Stimulated activated CD8-positive, alpha-beta memory T cell treated with anti-CD3 and anti-CD28 coated beads, Interleukin-2, amount 100 ng/mL, for 48 hours (primary cell): ENCODE measurements at places on chromosomes 7 and 10.

- no peak for DNase-seq
Measured at GRCh38 chr7:41538810-41539724, 163.8 kb downstream of the INHBA start.

DNA sequence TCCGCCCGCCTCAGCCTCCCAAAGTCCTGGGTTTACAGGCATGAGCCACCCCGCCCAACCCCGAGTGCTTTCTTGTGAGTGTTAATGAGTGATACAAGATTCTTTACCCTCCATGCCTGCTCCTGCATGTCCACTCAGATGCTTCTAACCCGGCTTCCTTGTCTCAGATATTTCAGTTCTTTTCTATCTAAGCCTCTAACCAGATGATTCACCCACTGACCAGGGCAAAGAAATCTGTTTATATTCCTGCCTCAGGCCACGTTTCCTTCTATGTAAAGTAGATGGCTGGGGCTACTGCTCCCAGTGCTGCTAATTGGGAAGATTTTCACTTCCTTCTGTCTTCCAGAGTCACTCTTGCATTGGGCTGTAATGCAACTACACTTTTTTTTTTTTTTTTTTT is 395.1 kb upstream of the ANKRD30A start:
- no peak for DNase-seq

- DNase-seq, result no peak
Measured at GRCh38 chr10:71777213-71777985, 4.1 kb upstream of the VSIR start.

DNA sequence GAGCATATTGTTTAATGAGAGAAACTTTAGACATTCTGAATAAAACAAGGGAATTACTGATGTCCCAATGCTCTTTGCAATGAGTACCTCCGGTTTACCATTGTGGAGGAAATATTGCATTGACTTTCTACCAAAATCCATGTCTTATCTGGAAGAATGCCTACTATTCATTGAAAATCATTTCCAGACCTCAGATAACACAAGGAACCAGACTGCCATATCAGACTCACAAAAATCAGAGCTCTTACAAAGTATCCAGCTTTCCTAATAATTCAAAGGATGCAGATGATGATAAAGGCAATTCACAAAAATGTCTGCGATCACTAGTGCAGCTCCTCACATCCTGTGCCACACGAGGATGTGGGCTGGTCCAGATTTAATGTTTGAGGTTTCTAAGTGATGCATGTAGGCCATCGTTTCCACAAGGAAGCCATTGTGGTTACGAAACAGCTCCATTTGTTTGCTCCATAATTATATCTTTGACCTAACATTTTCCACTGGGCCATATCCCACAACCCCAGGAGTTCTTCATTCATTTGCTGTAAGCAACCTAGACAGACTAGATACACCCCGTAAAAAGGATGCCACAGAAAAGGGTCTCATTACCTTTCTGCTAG is 831.1 kb upstream of the C7orf33 start:
- DNase-seq, result no peak

GRCh38 chr7:28052933-28053332 is 127.7 kb downstream of the JAZF1 start:
- no peak for DNase-seq

- no peak for DNase-seq
Measured at GRCh38 chr7:89029864-89030263, 234.3 kb upstream of the TEX47 start.

DNA sequence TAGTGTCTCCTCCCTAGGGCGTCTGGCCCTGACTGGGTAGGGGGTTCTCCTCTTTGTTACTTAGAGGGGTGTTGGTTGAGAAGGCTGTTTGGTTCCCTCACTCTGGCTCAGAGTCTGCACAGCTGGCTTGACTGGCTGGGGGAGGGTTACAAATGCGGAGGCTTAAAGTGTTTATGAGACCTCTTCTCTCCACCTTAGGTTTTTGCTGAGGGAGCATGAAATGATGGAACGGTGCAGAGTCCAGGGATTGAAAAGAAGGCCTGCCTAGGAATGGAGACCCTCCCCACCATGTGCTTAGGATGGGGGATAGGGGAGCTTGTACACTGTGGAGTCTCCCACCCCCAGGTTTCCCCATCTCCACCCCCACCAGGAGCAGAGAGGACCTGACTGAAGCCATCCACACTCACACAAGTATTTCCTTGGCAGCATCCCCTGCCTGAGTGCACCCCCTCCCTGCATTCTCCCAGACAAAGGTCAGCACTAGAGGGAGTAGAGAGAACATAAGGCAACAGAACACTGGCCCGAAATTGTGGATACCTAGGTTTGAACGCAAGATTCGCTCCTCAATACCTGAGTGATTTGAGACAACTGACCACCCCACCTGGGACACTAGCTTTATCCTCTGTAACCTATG is 1.7 kb upstream of the LDB1 start:
- no peak for DNase-seq

GRCh38 chr10:27771231-27771630 is 25.6 kb upstream of the MKX start:
- peak; percentile 43 for DNase-seq

DNA sequence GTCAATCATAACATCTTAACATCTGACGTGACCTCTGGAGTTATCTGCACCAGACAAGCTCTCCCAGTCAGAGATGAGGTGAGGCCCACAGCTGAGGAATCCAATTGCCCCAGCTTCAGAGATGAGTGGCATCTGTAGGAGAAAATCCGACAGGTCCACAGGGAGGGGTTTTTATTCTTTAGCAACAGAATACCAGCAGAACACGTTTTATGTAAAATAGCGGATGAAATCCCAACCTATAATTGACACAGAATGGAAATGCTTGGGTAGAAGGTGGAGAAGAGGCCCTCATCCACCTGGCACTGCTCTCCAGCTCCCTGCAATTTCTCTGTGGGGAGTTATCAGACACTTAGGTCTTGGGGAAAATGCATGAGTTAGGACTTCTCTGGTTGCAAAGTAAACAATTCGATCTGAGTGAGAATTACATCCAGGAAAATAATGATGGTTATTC is 144.2 kb upstream of the NRP1 start:
- no peak for DNase-seq

DNA sequence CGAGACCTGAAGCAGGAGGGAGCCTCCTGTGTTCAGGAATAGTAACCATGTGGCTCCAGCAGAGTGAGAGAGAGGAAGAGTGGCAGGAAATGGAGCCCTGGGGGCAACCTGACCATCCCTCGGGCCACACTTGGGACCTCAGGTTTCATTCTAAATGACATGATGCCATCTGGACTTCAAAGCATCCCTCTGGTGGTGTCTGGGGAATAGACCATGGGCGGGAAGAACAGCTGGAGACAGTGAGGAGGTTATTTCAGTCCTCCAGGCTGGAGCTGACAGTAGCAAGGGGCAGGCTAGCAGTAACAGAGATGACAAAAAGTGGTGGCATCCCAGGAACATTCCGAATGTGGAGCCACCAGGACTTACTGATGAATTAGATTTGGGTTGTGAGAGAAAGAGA is 44.8 kb downstream of the AKR1B1 start:
- DNase-seq, result no peak

GRCh38 chr10:6097063-6097462 is 8.2 kb downstream of the RBM17 start:
- no peak for DNase-seq

DNA sequence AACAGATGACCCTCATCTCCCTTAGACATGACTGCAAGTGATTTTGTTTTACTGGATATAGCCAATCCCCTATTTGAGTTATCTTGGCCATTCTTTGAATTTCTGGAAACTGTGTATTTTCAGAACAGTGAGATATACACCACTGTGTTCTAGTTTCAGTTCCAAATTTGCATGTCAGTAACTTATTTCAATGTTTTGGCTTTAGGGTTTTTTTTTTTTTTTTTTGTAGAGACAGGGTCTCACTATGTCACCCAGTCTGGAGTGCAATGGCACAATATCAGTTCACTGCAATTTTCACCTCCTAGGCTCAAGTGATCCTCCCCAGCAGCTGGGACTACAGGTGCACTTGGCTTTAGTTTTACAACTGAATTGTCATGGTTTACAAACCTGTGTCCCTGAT is 67.2 kb downstream of the ATAD1 start:
- no peak for DNase-seq

- no peak for DNase-seq
Measured at GRCh38 chr7:2668401-2668800, 19.6 kb upstream of the AMZ1 start.

DNA sequence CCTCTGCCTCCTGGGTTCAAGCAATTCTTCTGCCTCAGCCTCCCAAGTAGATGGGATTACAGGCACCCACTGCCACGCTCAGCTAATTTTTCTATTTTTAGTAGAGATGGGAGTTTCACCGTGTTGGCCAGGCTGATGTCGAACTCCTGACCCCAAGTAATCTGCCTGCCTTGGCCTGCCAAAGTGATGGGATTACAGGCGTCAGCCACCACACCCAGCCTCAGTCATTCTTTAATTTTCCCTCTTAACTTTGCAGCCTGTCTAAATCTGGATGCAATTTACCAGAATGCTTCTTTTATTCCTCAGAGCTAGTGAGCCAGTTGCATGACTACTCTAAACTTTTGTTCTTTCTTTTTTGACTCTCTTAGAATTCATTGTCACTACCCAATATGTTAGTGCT is 90.5 kb upstream of the CSTF2T start:
- no peak for DNase-seq

DNA sequence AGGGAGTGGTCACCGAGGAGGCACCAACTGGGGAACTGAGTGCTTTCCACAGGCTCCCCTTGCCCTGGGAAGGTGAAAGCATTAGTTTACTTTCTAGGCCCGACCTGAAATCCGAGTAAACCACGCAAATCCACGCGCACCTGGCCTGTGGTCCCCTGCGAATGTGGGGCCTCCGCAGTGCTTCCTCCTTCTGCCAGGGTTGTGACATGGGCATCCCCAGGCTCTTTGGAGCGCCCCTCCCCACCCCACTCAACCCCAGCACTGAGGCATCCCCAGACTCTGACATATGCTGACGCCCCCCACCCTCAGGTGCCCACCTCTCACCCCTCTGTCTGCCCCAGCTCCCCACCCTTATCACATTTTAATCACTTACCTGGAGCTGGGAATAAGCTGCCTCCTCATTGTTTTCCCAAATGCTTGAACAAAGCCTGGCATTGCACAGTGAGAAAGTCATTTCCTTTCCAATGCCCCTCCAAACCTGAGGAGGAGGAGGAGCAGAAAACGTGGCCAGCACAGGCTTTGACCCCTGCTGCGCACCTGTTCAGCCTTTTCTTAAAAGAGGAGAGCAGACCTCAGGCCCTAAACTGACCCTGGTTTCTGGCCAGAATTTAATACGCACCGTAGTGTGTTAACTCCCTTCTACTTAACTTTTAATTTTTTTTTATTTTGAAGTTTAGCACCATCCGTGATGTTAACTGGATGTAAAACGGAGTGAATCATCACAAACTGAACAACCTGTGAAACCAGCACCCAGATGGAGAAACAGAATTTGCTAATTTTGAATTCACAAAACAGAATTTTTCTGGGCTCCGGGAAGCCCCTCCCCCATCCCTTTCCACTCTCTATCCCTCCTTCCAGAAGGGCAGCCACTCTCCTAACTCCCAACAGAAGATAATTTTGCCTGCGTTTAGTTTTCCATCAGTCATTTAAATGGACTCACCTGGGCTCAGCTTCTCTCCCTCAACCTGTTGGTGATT is 129.4 kb downstream of the WDR11 start:
- no peak for DNase-seq

- no peak for DNase-seq
Measured at GRCh38 chr10:113889911-113890310, 35.5 kb downstream of the NHLRC2 start.

DNA sequence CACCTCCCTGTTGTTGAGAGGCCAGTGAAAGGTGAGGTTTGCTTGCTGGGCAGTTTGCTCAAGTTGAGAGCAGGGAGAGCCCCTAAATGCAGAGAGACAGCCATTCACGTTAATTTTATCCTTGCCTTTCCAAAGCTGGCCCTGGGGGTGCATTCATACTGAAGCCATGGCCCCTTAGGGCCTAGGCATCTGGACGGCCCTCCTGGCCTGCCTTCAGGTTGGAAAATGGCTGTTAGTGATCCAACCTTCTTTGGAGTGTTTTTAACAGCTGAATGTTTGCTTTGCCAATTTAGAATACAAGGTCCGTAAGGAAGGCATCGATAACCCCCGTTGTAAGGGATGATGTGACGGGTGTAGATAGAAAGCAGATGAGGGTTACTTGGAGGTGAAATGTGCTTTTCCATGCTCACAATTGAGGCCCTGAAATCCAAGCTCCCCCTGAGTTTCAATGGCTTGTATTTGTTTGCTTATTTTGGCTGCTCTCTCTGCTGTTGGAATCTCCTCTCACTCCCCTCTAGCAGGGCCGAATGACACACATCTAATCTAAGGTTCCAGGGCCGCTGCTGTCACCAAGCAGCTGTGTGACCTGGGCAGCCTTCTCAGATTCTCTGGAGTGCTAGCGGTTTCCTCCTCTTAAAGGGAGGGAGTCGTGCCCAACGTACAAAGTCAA is 171.6 kb upstream of the MKI67 start:
- DNase-seq, result no peak
